ENCODE measurements at places on chromosomes 3 and 15. TPM values are rescaled to one million over a fixed set of nuclear protein-coding genes. Genes with fewer than 3 reads are reported as not detected.

The GABRR3 gene
- not detected for total RNA-seq

The DNAJA4 gene
- total RNA-seq: 50.1 TPM

The PARP15 gene
- under 0.01 TPM for total RNA-seq

The OXTR gene
- 2.5 TPM for total RNA-seq

The GOLGA8S gene
- total RNA-seq: under 0.01 TPM
